NCI-H187 treated with DMSO at 0.1 percent for 48 hours (cell line): ENCODE measurements at places on chromosomes 5 and 9.

- no peak for DNase-seq
Observed at GRCh38 chr5:601771-602465, 10.2 kb upstream of the CEP72 start.

- DNase-seq, result no peak
Observed at GRCh38 chr5:155140646-155141045, 127.1 kb downstream of the KIF4B start.

- no peak for DNase-seq
Observed at GRCh38 chr9:137251194-137251461, at the start of gene STPG3. Gene STPG3 (plus strand): TSS chr9:137251286. CDS start chr9:137251287, 1 bp downstream.

GRCh38 chr9:132648283-132648682 is 21.5 kb downstream of the DDX31 start:
- DNase-seq, result no peak

DNA sequence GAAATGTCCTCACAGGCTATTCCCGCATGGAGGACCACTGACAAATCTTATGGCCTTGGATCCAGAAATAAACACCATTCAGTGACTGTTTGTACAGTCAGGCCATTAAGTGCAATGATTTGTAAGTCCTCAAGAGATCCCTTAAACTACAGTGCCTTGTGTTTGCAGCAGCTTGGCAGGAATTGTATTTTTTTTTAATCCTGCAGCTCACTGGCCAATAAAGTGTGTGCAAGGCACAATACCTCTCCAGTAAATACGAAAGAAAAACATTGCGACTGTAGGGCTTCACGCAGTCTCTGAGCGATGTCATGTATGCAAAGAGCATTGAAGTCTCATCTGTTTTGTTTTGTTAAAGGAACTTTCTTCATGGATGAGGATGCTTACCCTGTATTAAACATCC is 74.2 kb upstream of the TUSC1 start:
- no peak for DNase-seq

GRCh38 chr9:134618163-134618832 is 23.3 kb upstream of the COL5A1 start:
- no peak for DNase-seq
